Activated CD8-positive, alpha-beta T cell treated with anti-CD3 and anti-CD28 coated beads, Interleukin-2, amount 10 ng/mL, durations not matched to agents 7 days and 5 days (primary cell): ENCODE measurements at places on chromosomes 1 and 21. TPM values are rescaled to one million over a fixed set of nuclear protein-coding genes. Genes with fewer than 3 reads are reported as not detected.

- DNase-seq: no peak
These were observed 53.6 kb upstream of the ASB17 start for GRCh38 chr1:75985827-75986226.

- DNase-seq: no peak
These were observed 237.1 kb downstream of the HHIPL2 start for GRCh38 chr1:222310836-222311235.

- no peak for DNase-seq
These were observed 12.7 kb downstream of the DHX9 start for GRCh38 chr1:182851825-182852224.

DNA sequence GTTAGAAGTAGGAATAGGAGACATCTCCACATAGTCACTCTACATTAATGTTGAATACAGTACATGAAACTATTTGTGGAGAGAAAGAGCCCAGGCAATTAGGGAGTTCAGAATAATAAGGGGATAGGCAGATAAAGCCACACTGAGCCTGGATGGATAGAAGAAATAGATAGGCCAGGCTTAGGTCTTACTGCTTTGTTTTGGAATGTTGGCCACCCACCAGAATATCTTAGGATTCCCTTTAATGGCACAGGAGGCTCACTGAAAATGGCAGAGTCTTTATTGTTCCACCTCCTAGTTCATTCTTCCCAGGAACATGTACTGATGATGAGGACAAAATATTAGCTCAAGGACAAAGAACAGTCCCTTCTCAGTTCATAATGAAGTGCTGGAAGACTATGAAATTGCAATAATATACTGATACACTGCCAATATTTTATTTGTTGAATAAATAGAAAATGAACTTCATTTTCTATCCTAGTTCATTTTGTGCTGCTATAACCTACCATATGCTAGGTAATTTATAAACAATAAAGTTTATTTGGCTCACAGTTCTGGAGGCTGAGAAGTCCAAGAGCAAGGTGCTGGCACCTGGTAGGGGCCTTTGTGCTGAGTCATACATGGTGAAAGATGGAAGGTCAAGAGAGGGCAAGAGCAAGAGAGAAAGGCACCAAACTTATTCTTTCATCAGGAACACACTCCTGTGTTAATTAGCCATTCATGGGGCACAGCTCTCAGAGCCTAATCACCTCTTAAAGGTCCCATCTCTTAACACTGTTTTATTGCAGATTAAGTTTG lies 87.3 kb downstream of the TBX15 start:
- no peak for DNase-seq

- no peak for DNase-seq
These were observed 588.4 kb downstream of the PTPRU start for GRCh38 chr1:29824511-29825273.

GRCh38 chr1:157133426-157133825 lies 4.8 kb downstream of the ETV3 start:
- peak; percentile 53 for DNase-seq

GRCh38 chr1:223209992-223210787 lies 67.1 kb upstream of the TLR5 start:
- no peak for DNase-seq

GRCh38 chr1:28803051-28803450 lies 8.9 kb upstream of the OPRD1 start:
- DNase-seq: no peak

GRCh38 chr1:86582161-86582560 lies 35.3 kb downstream of the CLCA4 start:
- no peak for DNase-seq

- DNase-seq: peak; percentile 72
These were observed 2.5 kb upstream of the CERS2 start for GRCh38 chr1:150976879-150977694.

DNA sequence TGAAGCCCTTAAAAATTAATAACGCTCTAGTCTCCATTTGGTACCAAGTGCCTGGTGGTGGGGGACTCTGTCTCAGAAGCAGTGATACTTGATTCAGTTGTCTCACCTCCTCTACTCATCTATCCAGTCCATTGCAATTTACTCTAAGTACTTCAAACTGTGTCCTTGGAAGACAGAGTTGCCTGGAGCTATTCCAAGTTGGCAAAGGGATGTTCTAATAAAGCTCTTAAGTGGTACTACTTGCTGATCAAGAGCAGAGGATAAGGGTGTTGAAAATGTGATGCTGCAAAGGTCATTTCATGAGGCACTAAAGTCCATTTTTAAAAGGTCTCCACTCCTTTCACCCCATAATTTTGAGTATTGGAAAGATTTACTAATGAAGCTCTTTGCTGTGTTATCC lies 142.2 kb downstream of the NFIA start:
- DNase-seq: no peak

DNA sequence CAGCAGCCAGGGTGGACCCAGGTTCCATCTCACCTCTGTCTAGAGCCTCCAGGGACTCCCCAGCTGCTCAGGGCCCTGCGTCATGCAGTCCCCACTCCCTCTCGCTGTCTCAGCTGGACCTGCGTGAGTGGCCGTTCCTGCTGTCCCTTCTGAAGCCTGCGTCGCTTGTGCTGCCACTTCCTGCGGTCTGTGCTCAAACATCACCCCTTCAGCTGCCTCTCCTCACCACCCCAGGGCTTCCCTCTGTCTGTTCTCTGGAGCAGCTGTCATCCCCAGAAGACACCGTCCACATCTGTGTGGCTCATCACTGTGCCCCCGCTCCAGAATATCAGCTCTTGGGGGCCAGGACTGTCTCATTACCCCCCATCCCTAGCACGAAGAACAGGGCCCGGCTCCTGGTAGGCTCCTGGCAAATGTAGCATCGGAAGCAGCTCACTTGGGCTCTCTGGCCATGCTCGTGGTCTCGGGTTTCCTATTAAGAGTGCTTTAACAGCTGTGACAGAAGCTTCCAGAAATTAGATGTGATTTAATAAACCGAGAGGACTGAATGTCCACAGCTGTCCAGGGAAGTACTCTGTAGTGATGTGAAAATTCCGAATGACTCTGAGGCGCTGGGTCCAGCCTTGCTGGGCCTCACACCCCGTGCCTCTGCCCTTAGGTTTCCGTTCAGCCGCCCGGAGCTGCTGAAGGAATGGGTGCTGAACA lies 3.3 kb downstream of the THAP3 start:
- no peak for DNase-seq

DNA sequence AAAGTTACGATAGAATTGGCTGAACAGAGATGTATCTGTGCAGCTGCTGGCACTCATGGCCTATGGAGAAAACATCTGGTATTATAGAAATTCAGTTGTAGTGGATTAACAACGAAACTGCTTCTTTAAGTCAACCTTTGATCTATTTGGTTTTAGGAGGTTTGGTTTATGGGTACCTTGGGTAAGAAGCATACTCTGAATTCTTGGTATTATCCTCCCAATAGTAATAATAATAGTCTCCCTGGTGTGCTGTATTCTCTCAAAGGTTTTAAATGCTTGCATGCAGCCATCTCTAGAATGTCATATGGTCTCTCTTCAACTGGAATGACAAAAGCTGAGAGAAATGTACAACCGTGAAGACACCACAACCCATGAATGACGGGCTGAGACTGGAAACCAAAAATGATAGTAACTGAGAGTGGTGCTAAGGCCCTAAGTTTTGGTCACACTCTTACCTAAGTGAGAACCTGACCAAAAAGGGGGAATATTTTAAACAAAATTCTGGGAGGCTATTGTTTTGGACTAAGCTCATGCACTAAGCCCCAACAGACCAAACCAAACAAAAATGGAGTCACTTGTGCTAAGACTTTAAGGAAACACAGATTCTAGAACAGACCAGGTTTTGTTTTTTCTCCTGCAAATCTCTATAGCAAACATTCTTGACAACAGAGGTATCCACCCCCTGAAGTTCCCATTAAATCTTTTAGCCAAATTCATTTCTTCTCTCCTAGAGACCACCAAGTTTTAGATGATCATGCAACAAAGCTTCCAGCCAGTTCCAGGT lies 17.6 kb upstream of the TMEM61 start:
- no peak for DNase-seq

DNA sequence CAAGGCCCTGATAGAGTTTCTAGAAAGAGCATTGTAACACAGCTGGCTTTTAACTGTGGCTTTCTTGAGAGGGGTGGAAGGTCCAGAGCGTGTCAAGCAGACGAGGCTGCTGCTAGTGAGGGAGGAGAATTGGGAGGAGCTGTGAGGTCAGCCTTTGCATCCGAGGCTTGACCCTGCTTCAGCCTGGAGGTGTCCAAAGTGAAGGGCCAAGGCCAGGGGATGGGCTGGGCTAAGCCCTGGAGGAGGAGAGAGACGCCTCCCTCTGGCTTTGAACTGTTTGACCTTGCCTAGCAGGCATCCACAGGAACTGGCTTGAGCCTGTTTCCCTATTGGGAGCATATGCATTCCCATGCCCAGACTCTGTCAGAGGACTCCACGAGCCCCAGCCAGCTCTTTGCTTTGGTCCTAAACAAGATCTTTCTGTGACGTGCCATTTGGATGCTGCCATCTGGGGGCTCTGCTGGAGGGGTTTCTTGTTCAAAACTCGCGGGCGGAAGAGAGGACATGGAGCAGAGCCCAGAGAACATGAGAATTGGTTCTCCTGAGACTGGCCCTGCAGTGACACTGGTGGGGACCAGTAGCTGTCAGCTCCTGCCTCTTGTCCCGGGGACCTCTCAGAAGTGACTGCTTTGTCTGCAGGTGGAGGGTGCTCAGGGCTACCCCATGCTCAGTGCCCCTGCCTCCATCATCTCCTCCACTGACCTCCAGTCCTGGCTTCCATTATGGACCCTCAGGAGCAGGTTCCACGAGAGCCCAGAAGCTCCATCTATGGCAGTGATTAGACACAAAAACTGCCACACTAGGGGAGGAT lies 5.5 kb downstream of the ACTRT2 start:
- DNase-seq: no peak

DNA sequence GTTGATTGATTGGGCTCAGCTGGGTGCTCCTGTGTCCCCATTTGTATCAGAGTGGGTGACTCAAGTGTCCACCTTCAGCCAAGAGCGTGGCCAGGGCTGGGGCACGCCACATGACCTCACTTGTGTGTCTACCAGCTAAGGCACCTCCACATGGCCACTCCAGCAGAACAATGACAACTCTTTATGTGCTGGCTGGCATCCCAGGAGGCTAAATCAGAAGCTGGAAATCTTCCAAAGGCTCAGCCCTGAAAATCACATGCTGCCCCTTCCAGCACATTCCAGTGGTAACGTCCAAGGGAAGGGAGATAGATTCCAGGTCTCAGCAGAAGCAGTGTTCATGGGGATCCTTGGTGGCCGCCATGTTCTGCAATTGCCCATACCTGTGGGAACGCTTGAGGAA lies 585.5 kb downstream of the AJAP1 start:
- DNase-seq: no peak

DNA sequence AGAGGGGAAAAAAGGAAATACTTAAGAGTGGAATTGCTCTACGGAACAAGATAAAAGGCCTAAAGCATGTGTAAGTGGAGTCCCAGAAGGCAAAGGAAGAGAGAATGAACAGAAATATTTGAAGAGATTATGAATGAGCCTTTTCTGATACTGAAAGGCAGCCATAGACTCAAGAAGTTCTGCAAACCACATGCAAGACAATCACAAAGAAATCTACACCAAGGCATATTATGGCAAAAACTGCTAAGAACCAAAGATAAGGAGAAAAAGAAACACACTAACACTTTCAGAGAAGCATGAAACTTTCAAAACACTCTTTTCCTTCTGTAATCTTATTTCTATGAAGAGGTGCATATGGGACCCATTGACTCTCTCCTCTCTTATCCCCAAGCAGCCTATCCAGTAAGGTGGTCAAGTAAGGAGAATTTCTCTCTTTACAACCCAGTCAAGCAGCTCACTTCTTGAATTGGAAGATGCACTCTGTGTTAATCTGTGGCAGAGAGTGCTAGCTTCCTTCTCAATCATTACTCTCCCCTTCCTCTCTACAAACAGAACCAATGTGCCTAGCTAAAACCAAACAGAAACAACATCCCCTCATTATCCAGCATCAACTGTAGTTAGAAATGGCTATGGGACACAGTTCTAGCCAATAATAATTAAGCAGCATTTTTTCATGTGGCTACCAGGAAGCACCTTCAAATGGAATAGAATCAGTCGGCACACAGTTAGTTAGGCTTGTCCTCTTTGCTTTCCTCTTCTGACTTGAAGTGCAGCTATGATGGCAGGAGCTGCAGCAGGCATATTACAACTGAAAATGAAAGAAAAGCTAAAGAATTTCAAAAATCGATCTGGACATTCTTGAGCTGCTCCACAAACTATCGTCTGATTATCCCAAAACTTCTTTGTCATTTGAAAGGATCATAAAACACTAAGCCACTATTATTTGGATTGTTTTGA lies 25.9 kb downstream of the KRTAP19-8 start:
- DNase-seq: no peak

DNA sequence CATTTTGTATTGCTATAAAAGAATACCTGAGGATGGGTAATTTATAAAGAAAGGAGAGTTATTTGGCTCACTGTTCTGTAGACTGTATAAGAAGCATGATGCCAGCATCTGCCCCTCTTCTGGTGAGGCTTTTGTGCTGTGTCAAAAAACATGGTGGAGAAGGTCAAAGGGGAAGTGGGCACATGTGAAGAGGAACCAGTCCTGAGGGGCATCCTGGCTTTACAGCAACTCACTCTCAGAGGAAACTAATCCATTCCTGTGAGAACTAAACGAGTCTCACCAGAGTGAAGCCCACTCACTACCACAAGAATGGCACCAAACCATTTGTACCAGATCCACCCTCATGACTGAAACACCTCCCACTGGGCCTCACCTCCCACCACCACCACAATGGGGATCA lies 18.8 kb upstream of the SELP start:
- no peak for DNase-seq

DNA sequence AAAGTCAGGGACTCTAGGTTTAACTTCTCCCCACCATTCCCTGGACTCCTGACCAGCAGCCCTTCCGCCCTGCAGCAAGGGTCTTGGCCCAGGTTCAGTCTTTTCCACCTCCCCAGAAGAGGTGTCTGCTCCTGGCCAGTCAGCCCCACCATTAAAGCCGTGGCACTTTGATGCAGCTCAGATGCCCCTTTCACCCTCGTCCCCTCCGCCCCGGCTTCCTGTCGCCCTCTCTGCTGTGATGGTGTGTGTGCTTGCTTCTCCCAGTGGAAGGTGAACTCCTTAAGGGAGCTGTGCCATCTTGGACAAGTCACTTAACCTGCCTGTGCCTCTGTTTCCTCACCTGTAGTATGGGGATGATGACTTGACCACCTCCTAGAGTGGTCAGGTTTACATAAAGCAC lies 17.8 kb upstream of the TTC4 start:
- DNase-seq: no peak

DPM3 gene
- total RNA-seq: 53.2 TPM

C8B gene
- total RNA-seq: not detected

FBLIM1 gene
- not detected for total RNA-seq

GIPC2 gene
- 0.34 TPM for total RNA-seq

GBP6 gene
- total RNA-seq: 0.16 TPM

ZBTB18 gene
- total RNA-seq: 11.7 TPM

AKR7A3 gene
- 0.61 TPM for total RNA-seq

DMBX1 gene
- total RNA-seq: not detected

SLC45A1 gene
- not detected for total RNA-seq

C1orf115 gene
- 0.10 TPM for total RNA-seq

UBXN10 gene
- 0.29 TPM for total RNA-seq

NBPF10 gene
- total RNA-seq: 2.5 TPM

OMA1 gene
- 22.3 TPM for total RNA-seq

LAPTM5 gene
- 413 TPM for total RNA-seq
